Cortex of kidney (tissue), 1 donor: ENCODE measurements at places on chromosomes 13 and 19.

- DNase-seq = no peak
Measured at GRCh38 chr13:110258876-110259631, 47.9 kb downstream of the COL4A1 start.

- DNase-seq = no peak
Measured at GRCh38 chr13:27176470-27177410, 5.1 kb upstream of the USP12 start.

- no peak for DNase-seq
Measured at GRCh38 chr13:100269837-100270236, 180.9 kb downstream of the PCCA start.

- no peak for DNase-seq
Measured at GRCh38 chr13:23377579-23377978, 55.9 kb downstream of the SACS start.

- DNase-seq = no peak
Measured at GRCh38 chr13:65057986-65058385, 2172.2 kb downstream of the PCDH9 start.

DNA sequence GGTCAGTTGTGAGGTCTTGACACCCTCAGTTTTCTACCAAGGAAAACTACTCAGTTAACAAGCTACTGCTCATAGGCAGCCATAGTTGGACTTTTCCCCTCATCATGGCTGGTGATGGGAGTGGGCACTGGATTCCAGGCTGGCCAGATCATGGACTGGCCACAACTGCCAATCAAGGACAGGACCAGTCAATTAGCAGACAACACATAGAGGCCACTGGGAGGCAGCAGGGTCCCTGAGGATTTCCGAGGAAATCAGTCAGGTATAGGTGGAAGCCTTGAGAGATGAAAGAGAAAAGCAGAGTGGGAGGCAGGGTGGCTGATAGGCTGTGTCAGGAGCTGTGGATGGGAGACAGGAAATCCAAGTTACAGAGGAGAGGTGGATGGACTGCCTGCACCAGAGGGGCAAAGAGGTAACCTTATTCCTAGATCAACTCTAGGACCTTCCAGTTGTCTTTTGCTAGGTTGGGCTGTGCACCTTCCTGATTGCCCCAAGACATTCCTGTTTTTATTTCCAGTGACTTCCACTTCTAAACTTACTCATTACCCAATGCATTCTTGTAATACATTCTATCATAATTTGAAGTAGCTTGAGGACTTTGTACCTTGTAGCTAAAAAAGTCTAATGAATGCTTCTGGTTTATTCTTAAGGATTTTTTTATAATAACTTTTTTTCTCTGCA lies 361.8 kb downstream of the KCNRG start:
- no peak for DNase-seq

GRCh38 chr19:30911491-30911890 lies 437.7 kb downstream of the TSHZ3 start:
- DNase-seq = no peak

GRCh38 chr13:105272660-105273631 lies 1262.5 kb downstream of the EFNB2 start:
- DNase-seq = no peak

- no peak for DNase-seq
Measured at GRCh38 chr19:46861691-46862502, 1.1 kb downstream of the ARHGAP35 start.

DNA sequence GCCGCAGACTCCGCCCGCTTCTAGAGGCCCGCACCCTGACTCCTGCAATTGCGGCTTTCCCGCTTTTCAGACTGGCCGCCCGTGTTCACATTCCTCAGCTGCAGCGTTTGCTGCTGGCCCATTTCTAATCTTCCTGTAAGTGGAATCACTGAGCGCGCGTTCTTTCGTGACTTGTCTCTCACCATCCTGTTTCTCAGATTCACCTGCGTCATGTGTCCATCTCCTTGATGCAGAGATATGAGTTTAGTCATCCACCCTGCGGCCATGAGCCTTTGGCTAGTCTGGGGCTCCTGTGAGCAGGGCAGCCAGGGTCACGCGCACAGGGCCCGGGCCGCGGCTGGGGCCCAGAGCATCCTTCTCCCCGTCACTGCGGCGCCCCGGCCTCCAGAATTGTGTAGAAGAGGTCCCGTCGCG lies 110.0 kb downstream of the CRYL1 start:
- no peak for DNase-seq

- DNase-seq = no peak
Measured at GRCh38 chr13:37741536-37741935, 128.0 kb downstream of the TRPC4 start.

DNA sequence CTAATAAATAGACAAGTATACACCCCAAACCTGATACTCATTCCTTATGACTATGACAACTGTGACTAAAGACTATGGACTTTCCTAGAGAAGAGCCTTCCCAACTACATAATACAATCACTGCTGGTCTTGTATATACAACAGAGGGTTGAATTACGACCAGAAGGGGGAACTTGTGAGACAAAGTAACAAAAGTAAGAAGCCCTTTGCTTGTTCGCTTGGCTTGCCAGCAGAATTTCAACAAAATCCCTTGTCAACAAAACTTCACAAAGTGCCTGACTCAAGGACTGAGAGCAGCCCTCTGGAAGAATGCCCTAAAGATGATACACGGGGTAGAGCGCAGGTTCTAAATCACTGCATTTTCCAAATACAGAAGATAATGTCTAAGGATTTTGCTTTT lies 99.4 kb downstream of the WASF3 start:
- DNase-seq = no peak

DNA sequence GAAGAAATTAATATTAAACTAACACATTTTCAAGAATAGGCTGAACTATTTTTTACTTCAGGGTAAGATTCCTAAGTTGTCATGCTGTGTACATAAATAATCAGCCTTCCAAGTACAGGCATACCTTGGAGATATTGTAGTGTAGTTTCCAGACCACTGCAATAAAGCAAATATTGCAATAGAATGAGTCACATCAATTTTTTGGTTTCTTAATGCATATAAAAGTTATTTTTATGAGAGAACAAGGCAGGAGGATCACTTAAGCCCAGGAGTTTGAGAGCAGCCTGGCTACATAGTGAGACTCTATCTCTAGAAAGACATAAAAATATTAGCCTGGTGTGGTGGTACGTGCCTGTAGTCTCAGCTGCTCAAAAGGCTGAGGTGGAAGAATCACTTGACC lies 511.5 kb downstream of the UQCRFS1 start:
- DNase-seq = no peak

DNA sequence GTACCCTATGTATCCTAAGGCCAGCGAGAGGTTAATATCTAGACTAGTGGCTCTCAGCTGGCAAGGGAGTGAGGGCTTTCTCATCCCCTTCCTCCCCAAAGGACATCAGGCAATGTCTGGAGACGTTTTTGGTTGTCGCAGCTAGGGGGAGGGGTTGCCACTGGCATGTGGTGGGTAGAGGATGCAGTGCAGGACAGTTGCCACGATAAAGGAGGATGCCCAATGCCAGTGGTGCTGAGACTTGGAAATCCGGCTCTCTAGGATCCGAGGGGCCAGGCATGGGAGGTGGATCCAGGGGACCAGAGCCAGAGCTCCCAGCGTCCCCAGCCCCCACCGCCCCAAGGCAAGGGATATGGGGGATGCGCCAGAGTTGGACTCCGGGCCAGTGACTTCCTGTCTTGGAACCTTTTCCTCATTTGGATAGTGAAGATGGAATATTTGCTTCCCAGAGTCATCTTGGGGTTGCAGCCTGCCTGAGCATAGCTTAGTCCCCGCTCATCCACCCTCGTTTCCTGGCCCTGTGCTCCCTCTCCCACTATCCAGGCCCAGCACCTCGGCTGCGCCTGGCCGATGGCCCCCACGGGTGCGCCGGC lies 4.9 kb downstream of the SSC5D start:
- DNase-seq = no peak

- DNase-seq = no peak
Measured at GRCh38 chr19:44260343-44260681, 626 bp downstream of the ZNF233 start.

DNA sequence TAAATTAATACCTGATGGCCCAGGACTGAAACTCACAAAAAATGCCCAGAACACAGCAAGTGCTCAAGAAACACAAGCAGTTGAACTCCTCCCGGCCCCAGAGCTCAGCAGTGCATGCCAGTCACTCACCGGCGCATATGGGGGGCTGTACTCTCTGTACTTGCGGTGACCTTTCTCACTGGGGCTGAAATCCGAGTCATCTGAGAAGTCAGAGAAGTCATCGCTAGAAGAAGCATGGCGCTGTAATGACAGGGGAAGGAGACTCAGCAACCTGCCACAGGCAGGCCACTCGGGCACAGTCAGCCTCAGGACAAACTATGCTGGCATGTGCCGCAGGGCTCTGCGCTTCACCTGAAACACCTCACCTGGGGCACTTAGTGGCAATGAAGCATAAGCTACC lies 19.7 kb downstream of the ZC3H4 start:
- DNase-seq = no peak

DNA sequence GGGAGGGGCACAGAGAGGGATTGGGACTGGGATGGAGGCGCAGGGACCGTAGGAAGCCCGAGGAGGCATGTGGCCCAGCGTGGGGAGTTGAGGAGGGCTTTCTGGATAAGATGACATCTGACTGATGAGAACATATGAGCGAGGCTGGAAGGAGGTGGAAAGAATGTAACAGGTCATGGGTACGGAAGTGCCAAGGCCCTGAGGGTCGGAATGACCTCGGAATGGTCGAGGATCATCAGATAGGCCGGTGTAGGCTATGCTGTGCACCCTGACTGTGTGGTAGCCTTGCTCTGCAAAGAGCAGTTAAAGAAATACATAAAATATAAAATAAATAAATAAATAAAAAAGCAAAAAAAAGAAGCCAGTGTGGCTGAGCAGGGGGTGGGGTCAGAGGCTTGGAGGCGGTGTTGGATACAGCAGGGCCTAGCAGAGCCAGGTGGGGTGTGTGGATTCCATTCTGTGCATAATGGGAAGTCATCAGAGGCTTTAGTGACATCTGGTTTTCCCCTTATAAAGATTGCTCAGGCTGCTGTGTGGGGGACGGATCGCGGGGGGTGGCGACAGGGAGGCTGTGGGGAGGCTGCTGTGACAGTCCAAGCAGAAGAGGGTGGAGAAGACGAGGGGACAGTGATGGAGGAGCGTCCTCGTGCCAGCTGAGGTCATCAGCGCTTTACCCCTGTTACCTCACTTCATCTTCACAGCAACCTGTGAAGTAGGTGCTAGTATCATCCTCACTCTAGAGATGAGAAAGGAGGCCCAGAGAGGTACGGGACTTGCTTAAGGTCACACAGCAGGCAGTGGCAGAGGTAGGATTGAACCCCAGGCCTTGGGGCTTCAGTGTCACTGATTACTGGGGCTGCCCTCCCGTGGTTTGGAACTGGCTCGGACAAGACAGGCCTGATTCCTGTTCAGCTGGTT lies 5.0 kb downstream of the PAK4 start:
- no peak for DNase-seq

DNA sequence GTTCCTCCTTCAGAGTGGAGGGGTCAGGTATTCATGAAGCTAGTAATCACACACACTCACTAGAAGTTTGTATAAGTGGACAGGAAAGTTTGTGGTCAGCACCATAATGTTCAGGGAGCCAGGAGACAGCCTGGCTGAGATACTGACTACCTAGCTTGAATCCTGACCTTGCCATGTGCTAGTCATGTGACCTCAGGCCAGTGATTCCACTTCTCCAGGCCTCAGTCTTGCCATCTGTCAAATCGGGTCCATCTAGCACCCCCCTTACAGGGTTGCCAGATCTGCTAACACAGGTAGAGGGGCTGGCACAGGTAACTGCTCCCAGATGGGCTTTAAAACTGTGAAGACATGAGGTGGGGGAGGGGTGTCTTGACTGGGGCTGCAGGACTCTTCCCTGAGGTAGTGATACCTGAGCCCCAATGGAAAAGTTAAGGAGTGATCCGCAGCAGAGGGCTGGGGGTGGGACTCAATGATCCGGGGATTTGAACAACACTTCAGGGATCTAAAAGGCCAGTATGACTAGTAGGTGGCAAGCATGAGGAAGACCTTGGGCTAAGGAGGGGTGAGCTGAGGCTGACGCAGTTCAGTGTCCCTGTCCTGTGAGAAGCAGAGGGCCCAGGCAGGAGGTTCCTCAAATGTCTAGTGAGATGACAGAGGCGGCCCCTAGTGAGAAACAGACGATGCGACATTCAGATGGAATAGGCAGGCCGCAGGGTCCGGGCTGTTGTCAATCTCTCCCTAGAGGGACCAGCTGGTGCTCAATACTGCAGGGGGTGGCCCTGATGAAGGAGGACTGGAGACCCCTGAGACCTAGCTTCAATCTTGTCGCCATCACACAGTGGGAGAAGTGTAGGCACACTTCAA lies 8.5 kb downstream of the ACTMAP start:
- no peak for DNase-seq

DNA sequence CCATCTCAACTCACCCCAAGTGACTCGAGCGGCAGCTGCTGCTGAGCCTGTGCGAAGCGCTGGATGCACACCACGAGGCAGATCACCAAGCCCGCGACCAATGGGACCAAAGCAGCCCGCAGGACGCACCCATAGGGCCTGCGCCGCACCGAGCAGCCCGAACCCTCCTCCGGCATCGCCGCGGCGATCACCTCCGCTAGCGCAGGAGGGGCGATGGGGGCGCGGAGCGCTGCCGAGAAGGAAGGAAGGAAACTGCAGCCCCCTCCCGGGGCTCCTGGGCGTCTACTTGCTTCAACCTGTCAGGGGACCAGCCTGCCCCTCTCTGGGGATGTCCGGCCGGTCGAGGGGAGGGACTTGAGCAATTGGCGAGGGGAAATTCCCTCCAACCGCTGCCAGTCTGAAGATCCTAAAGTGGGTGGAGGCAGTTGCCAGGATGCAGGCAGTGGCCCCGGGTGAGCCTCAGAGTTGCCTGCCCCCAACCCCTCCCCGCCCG lies at the start of gene CD70:
Gene CD70, minus strand, starts transcription at position 324 of the 493 bp plus-strand sequence. Its CDS starts 148 bp downstream, at position 176.
- no peak for DNase-seq

DNA sequence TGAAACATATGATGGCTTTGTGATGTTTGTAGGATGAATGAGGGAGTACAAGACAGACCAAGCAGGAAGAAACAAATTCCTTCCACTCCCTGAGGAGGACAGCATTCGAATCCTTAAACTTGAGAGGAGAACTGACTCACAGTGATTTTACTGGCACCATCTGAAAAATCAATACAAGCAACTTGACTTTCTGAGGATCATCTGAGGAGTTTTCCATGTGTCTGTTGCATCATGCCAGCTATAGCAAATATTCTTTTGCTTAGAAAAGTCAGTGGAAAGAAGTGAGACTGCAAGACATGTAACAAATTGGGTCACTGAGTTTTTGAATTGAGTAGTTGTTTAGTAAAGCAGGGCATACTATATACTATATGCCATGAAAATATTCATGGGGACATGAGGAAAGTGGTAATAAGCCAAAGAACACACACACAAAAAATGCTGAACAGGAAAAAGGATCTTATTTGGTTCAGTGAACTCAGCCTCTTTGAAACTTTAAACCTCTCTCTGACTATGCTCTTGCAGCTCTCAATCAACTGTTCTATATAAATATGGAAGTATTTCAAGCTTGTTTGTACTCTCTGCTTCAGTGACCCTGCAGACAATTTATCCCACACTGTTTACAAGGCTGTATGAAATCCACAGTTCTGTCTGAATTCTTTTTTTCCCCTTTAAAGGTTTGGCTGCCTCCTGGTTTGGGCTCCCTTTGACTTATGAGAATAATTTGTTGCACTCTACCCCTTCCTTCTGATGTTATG lies 35.5 kb downstream of the SERTM1 start:
- no peak for DNase-seq
